ENCODE measurements at places on chromosomes 11 and 22.

DNA sequence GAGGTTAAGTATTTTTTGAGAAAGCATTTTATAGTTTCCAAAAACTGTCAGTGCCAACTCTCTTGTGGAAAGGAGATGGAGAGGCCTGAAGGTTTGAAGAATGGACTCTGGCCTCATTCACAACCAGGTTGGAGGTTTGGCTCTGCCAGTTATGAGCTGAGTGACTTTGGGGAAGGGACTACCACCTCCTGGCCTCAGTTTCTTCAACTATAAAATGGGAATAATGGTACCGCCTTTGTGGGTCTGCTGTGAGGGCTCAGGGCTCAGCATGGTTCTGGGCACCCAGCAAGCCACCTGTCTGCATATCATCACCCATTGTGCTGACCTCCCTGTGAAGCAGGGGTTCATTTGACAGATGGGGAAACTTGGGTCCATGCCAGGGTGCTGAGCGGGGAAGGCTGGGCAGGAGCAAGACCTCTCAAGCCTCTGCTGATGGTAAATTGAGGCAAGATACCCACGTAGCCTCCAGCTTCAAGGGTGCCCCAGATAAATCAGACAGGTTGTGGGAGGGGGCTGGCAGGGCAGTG is 3.5 kb upstream of the LIF start:
- DNase-seq: no peak

GRCh38 chr22:24046024-24046423 is 34.9 kb downstream of the CABIN1 start:
- no peak for DNase-seq

GRCh38 chr11:9972989-9973388 is 309.1 kb downstream of the SWAP70 start:
- DNase-seq: peak; percentile 25

DNA sequence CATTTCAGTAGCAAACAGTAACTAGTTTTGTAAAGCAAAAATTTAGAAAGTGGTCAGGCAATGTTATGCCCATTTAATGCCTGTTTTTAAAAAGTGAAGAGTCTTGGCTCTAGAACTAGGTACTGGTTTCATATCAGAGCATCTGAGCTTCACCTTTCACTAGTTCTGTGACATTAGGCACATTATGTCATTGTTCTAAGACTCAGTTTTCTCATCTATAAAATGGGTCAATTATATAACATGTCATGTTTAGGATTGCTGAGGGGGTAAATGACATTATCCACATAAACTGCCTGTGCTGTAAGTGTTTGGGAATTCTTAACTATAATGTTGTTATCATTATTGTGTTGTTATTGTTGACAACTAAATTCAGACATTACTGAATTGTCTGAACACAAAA is 235.6 kb upstream of the ZC3H12C start:
- no peak for DNase-seq

DNA sequence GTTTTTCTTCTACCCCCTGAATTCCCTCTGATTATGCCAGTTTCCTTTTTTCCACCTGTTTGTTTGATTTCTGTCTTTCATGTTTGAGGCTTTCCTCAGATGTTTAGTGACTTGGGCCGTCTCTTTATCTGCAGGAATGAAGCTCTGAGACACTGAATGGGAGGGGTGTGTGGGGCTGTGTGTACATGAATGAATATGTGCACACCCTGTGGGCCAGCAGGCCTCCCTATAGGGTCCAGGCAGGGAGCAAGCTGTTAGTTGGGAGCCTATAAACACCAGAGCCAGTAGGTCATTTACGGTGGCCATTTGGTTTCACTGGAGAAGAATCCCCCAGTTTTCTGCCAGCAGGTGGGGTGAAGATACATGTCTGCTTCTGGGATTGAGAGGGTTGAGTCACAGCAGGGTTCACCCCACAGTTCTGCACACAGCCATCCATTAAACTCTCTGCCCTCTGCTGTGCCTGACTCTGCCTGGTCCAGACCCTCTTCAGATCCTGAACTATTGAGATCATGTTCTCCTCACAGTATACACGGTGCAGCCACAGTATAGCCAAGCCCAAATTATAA is 34.8 kb downstream of the BARX2 start:
- no peak for DNase-seq

- no peak for DNase-seq
Measured at GRCh38 chr11:13984616-13985450, 22.3 kb downstream of the SPON1 start.

DNA sequence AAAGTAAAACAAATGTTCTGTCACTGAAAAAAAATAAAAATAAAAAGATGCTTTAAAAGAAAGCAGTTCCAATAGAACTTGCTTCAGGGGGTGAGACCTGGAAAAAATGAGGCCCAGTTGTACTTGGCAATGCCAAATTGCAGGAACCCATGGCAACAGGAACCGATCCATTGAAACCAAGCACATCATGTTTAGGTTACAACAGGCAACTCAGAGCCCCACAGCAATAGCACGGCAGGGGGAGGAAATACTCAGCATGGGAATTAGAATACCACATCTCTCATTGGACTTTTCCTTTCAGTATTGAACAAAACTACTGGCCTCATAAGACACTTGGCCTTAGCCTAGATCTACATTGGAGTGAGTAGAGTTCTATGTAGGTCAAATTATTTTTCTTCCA is 84.3 kb downstream of the MSANTD4 start:
- DNase-seq: no peak

Measured in endothelial cell (in vitro differentiated cells).